Skin of body (tissue), 3 donors: ENCODE measurements at places on chromosomes 11 and 22. TPM values are rescaled to one million over a fixed set of nuclear protein-coding genes. Genes with fewer than 3 reads are reported as not detected.

CCDC188 gene
- total RNA-seq: 1.2 TPM

DDX25 gene
- 0.20 TPM for total RNA-seq

OR10A2 gene
- not detected for total RNA-seq

PGA5 gene
- total RNA-seq: 0.39 TPM

C11orf97 gene
- total RNA-seq: not detected

MMP13 gene
- total RNA-seq: not detected

SPI1 gene
- total RNA-seq: 7.5 TPM

C11orf52 gene
- total RNA-seq: 1.4 TPM

OOSP4B gene
- total RNA-seq: not detected

CASP12 gene
- 1.3 TPM for total RNA-seq

GRCh38 chr11:3156282-3156660, 8.8 kb downstream of the OSBPL5 start:
- DNase-seq: peak; percentile 78

- DNase-seq: no peak
Measured at GRCh38 chr11:63775191-63775590, 6.6 kb upstream of the ZFTA start.

GRCh38 chr22:46105494-46106278, 44.6 kb upstream of the PPARA start:
- no peak for DNase-seq

- no peak for DNase-seq
Measured at GRCh38 chr11:16780146-16780545, 41.7 kb downstream of the C11orf58 start.

GRCh38 chr11:96620464-96621044, 230.7 kb downstream of the JRKL start:
- DNase-seq: no peak

DNA sequence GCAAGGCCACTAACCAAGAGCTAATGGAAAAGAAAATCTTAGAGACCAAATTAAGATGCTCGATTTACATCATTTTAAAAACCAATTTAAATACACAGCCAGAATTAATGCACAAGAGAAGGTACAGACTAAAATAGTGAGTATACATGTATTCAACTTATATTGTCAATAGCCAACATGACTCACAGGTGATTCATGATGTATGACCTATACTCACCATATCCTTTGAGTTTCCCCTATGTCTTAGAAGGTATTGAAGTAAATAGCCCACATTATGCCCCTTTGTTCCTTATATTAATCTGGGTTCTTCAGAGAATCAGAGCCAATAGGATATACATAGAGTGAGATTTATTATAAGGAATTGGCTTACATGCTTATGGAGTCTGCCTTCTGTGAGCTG, 97.5 kb upstream of the ANO3 start:
- no peak for DNase-seq

DNA sequence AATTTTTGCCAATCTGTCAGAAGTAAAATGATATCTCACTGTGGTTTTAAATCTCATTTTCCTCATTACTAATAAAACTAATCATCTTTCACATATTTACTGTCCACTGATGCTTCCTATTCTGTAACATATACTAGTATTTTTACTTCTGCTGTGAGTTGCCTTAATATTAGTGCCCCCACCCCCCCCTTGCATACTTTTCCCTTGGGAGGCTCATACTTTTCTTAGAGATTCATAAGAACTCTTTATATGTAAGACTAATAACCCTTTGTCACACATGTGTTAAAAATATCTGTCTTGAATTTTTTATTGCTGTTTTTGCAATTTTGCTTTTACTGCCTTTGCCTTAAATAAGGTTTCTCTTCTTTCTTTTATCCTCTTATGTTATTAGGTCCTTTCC, 87.2 kb downstream of the PHF21A start:
- no peak for DNase-seq

DNA sequence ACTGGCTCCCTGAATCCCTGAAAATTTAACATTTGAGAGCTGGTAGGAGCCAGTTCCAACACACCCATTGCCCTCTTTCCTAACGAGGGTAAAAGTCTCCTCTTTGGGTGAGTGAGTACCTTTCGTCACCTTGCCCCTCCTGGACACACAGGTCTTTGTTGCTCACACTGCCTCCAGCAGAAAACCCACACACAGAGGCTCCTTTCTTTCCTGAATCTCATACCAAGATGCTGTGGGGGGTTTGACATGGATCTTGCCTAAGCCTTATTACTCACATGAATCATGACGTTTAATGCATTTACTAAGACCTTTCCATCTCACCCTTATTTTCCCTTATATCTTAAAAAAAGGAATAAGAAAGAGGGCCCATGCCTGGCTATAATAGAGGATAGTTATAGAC, 53.0 kb downstream of the PARVA start:
- no peak for DNase-seq

DNA sequence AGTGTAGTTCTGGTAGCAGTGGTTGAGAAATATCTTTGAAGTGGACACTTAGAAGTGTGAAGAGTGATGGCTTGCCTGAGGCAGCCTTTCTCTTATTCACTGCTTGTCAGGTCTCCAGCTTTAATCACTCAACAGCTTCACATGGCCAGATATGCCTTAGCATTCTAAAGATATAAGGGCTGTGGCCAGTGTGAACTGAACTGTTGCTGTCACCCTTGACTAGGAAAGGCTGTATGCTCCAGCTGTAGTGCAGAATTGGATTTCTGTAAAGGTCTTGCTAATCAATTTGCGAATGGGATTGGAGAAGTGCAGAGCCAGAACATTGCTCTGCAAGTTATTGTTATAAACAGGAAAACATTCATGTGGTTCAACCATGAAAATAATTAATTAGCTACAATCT, 266.7 kb downstream of the TMEM135 start:
- no peak for DNase-seq

DNA sequence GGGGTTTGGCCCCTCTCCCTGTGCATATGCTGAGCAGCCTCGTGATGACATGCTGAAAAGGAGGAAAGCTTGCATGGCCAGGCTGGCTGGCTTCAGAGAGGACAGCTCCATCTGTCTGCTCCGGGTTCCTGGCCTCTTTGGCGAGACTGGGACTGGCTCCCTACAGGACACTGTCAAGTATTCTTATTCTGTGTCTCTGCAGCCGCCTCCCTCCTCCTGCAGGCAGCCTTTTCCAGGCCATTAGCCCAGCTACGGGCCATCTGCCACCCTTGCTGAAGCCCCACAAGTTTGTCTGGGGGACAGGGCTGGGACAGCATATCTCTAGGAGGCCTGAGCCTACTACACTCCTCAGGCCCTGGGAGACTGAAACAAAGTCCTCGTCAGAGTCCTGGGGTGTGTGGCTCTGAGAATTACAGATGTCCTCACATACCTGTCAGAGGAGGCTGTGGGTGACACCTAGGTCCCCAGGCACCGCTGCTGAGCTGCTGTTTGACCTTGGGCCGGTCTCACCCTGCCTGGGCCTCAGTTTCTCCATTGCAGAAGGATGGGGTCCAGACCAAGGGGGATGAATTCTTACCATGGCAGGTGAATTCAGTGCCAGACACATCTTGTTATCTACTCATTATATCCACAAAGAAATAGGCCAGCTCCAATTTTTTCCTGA, 11.0 kb downstream of the MRGPRG start:
- no peak for DNase-seq

GRCh38 chr11:122138744-122139594, 23.0 kb upstream of the BLID start:
- DNase-seq: no peak

GRCh38 chr11:130932086-130932712, 15.9 kb upstream of the SNX19 start:
- DNase-seq: no peak

DNA sequence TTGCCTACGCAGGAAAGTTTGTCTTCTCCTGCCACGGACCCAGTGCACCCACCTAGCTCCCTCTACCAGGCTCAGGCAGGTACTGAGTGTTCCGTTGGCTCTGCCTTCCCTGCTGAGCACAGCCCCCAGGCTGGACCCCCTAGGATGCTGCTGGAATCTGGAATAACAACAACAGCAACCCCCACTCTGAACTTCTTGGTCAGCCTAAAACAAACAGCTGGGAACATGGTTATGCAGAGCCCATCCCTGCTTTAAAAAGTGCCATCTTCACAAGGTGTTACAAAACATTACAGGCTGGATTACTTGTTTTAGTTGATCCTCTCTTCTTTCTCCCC, 1.8 kb downstream of the OPCML start:
- no peak for DNase-seq

- DNase-seq: no peak
Measured at GRCh38 chr22:50178871-50179869, 6.5 kb upstream of the TRABD start.

- DNase-seq: no peak
Measured at GRCh38 chr22:44758344-44758973, 6.1 kb downstream of the ARHGAP8 start.

DNA sequence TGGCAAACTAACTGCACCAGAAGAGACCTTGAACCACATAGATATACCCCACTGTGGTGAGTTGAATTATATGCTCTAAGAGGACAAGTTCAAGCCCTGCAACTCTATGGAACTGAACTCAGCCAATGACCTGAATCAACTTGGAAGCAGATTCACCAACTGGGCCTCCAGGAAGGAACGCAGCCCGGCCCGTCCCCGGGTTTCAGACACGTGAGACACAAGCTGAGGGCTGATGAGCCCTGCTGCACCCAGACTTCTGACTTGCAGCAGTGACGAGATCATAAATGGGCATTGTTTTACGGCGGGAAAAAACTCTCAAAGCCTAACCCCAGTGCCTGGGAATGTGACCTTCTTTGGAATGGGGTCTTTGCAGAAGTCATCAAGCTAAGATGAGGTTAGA, 28.5 kb upstream of the GAL start:
- no peak for DNase-seq

DNA sequence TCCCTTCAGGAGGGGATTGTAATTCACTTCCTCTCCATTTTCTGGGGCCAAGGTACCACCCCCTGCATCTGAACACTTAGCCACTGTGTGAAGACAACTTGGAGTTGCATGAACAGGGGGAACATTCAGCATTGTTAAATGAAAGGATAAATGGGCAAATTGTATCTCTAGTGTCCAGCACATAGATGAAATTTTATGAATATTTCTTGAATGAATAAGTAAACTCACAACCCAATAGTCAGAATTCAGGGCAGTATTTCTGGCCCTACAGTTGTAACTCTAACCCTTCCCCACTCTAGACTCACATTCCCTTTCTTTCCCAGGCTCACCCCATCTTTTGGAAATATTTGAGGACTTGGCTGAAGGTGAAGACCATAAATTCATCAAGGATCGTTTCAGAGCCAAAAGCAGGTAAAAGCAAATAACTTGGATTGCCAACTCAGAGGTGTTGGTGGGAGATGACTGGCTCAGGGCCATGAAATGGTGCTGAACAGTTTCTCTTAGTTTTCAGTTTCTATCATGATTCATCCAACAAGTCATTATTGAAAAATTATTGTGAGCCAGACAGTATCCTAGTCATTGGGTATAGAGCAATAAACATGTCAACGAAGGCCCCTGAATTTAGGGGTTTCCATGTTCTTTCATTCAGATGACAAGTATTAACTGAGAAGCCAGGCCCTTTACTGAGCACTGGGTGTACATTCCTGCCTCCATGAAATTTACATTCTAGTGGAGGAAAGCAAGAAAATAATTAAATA, 33.3 kb upstream of the ZC3H12C start:
- no peak for DNase-seq

- no peak for DNase-seq
Measured at GRCh38 chr11:42085736-42086135, 626.3 kb upstream of the LRRC4C start.

DNA sequence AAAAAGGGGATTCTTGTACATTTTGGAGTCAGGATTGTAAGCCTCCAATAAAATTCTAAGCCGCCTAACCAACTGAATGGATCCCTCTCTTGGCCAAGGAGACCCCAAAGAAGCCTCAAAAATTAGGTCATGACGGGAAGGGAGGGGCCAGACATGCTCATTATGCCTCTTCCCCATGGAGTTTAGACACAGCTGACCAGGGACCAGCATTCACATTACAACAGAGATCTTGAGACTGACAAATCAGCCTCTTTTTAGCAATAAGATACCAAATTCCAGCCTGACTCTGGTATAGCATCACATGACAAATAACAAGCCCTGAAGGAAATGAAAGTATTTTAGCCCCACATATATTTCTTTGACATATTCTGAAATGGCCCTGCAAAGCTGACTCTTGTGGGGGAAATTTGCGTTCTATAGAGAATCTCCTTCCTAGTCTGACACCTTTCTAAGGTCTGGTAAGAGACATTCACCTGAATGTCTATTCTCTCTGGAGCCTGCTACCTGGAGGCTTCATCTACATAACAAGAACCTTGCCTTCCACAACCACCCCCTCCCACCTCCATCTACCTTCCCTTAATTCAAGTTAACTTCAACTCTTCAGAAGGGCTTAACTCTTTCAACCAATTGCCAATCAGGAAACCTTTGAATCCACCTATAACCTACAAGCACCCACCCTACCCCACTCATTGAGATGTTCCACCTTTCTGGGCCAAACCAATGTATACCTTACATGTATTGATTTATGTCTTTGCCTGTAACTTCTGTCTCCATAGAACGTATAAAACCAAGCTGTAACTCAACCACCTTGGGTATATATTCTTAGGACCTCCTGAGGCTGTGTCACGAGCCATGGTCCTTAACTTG, 10.3 kb downstream of the GAL start:
- DNase-seq: no peak

DNA sequence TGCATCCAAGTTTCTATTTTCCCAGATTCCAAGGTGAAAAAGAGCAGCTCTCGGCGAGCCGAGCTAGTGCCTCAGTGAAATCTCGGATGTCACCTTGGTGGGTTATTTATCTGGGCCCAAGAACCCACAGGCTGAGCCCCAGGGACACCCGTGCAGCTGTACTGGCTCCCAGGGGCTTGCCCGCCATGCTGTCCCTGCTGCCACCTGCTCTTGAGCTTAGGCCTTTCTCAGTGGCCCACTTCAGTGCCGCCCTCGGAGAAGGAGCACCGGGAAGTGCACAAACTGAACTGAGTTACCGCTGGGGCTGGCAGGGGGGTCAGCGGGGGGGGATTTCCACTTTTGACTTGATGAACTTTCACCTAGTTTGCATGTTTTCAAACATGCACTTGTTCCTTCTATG, 27.9 kb downstream of the CPT1A start:
- DNase-seq: no peak

- DNase-seq: no peak
Measured at GRCh38 chr22:27650572-27650971, 151.0 kb downstream of the MN1 start.

DNA sequence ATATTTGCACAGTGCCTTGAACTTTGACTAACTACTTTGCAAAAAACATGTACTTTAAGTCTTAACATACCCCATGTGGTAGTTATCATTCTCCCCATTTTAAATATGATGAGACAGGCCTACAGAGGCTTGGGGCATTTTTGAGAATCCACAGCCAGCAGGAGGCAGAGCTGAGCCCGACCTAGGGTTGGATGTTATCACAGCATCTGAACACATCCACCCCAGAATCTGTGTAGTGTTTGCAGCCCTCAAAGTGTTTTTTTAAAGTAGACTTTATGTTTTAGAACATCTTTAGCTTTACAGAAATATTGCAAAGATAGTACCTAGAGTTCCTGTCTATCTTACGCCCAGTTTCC, 17.6 kb downstream of the OTOG start:
- DNase-seq: no peak

GRCh38 chr11:6418557-6419008, 311 bp downstream of the APBB1 start:
- no peak for DNase-seq

GRCh38 chr11:34183848-34184391, 78.5 kb downstream of the NAT10 start:
- DNase-seq: no peak
